ENCODE measurements at places on chromosomes 6 and 20.

DNA sequence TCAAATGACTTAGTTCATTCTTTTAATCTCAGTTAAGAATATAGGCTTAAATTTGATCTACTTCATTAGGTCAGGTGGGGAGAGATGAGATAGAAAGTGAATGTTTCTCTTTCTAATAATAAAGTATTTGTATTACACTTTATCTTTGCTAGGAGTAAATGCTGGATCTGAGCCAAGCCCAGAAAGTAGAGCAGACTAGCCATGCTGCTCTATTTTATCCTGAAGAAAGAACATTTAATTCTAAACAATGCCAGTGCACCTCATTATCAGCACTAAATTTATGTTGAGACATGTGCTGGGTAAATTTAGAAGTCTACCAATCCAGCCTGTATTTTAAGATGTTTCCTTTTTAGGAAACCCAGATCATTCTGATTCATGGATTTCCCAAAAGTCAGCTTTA, 43.5 kb downstream of the AKIRIN2 start:
- DNase-seq = no peak

GRCh38 chr6:24540197-24540596, 45.4 kb downstream of the ALDH5A1 start:
- no peak for DNase-seq

GRCh38 chr6:106749609-106750008, 120.2 kb downstream of the QRSL1 start:
- no peak for DNase-seq

GRCh38 chr6:107735906-107736635, 88.0 kb downstream of the SCML4 start:
- no peak for DNase-seq

DNA sequence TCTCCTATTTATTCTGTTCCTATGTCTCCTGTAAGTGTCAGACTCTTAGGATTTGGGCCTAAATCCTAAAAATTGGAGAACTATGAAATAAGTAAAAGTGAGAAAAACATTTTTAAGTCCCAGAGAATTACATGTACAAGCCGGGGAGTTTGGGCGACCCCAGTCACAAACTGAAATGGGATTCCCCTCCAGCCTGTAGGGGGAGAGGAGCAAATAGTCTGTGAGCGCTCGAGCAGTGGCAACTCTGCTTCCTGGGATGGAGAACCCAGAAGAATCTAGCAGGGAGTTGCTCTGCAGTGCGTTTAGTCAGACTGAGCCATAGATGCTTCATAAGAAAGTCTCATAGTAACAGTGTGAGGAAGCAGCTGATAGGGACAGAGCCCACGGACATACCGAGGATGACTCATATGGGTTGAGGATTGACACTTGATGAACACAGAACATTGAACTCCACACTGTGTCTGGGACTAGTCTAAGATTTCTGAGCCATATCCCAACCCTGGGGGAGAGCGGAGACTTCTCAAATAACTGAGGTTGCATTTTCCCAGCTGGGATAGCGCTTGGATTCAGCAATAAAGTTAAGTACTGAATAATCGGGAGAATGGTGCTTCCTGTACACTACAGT, 437.2 kb downstream of the BCKDHB start:
- DNase-seq = no peak

DNA sequence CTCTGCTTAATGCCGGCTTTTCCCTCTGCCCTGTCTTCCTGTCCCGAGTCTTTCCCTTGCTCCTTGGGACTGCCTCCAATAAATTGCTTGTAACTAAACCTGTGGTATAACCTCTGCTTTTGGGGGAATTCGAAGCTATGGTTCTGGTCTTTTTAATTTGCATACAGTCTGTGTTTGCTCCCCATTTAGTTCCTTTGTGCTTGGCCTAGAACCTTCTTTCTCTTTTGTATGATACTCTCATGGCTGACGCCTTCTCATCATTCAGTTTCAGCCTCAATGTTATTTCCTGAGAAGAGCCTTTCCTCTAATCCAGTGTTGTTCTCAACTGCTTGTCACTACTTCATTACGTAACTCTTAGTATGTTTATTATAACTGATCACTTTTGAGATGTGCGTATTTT, 248.0 kb downstream of the PHF3 start:
- no peak for DNase-seq

- no peak for DNase-seq
Measured at GRCh38 chr6:106458021-106458986, 97.8 kb downstream of the CRYBG1 start.

DNA sequence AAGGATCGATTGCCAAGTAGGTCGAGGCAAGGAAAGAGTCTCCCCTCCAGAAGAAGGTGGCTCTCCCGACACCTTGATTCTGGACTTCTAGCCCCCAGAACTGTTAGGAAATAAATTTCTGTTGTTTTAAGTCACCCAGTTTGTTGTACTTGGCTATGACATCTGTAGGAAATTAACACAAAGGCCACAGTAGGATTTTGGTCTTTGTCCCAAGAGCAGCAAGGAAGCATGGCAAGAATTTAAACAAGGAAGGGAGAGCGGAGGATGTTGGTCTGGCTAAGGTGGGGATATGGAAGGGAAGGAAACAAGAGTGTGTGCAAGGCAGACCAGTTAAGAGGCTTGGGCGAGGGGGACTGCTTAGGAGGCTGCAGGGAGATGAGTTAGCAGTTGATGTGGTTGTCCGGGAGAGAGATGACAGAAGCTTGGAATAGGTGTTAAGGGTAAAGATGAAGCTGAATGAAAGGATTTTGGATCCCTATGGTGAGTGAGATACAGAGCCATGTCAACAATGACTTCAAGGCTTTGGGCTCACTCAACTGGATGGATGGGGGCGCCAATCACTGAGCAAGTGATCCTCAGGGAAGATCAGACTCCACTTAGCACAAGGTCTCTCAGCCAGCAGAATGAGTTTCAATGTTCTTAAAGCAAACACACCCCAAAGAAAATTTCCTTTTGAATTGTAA, 140.5 kb upstream of the ZNF217 start:
- no peak for DNase-seq

DNA sequence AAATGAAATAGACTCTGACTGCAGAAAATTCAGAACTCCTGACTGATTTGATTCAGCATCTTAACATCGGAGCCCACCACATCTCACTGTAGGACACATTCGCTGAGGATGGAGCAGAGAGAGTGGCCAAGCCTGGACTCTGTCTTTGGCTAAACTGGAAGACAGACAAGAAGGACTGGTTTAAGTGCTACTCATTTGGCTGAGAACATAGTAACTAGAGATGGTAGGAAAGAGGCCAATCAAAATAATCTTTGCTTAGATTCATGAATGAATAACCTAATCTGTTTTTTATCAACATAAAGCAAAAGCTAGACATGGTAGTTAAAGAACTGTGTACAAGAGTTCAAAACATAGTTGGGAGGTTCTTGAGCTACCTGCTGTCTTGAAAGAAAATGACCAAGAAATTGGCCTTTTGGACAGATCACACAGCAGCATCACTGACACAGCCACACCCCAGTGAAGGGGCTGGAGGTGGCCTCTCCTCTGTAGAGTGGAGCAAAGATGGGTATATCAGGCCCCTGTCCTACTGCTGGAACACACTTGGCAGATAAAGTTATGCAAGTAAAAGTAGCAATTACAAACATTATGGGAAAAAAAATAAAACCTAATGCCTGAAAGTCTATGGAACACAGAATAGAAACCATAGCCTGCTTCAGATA, 87.1 kb upstream of the NT5E start:
- DNase-seq = no peak

DNA sequence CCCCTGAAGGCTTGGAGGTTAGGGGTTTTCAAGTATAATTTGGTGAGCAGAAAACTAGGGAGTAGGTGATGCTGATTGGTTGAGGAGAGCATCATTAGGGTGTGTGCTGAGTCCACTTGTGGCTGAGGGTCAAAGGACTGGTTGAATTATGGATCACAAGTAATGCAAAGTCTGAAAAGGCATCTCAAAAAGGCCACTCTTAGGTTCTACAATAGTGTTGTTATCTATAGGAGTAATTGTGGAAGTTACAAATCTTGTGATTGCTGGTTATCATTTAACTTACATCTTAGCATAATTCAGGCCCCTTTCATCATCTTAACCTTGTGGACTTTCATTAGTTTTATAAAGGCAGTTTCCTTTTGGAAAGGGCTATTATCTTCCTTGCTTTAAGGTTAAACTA, 60.8 kb downstream of the UBR2 start:
- no peak for DNase-seq

- no peak for DNase-seq
Measured at GRCh38 chr20:48194583-48194982, 409.3 kb upstream of the SULF2 start.

- no peak for DNase-seq
Measured at GRCh38 chr20:23442436-23442835, 3.0 kb downstream of the CSTL1 start.

- no peak for DNase-seq
Measured at GRCh38 chr6:131038597-131039344, 24.3 kb downstream of the EPB41L2 start.

DNA sequence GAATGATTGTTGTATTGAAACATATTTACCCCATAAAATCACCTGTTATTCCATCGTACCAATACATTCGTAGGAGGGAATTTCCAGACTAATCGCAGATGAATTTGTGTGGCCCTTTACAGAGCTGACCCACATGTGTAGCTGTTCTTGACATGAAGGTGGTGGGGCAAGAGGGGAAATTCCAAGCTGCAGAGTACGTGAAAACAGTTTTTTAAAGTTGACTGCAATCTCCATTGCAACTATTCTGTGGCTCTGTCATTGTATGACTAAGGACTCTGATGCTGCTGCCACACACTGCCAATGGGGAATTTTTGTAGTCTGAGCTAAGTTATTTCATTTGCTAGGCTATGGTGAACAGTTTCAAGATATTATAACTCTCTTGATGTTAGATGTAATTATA, 46.4 kb upstream of the ADTRP start:
- no peak for DNase-seq

- no peak for DNase-seq
Measured at GRCh38 chr6:13465734-13466133, 21.7 kb downstream of the GFOD1 start.

GRCh38 chr6:97461218-97461617, 178.2 kb upstream of the MMS22L start:
- DNase-seq = no peak

GRCh38 chr6:120357447-120357846, 976.8 kb downstream of the TBC1D32 start:
- no peak for DNase-seq

- no peak for DNase-seq
Measured at GRCh38 chr20:13659288-13659687, 20.6 kb upstream of the TASP1 start.

DNA sequence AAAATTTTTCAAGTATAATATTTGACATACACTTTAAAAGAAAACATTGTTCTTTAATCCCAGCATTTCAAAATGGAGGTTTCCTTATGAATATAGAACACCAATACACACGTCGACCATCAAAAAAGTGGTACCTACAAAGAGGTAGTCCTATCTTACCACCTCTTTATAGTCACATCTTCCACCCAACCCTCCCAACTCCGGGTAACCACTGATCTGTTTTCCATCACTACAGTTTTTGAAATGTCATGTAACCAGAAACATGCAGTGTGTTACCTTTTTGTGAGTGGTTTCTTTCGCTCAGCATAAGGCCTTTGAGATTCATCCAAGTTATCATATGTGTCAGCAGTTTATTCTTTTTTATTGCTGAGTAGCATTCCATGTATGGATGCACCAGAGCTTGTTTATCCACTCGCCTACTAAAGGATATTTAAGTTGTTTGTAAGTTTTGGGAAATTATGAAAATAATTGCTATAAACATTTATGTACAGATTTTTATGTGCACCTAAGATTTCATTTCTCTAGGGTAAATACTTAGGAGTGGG, 104.8 kb downstream of the ISM1 start:
- DNase-seq = no peak

GRCh38 chr20:57205606-57206219, 60.7 kb downstream of the BMP7 start:
- no peak for DNase-seq

DNA sequence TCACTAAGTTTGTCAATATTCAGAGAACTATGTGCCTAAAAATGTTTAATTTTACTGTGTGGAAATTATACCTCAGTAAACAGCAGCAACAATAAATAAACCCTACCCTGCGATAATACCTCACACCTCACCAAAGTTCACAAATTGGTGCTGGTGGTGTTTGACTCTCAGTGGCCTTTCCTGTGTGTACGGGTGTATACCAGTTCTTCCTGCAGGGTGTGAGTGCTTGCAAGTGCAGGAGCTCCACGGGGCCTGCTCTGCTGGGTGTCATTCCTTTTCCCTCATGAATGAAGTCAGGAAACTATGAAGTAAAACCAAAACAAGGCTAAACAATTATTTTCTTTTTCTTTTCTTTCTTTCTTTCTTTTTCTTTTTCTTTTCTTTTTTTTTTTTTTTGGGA, 4.1 kb upstream of the ENPP5 start:
- no peak for DNase-seq

DNA sequence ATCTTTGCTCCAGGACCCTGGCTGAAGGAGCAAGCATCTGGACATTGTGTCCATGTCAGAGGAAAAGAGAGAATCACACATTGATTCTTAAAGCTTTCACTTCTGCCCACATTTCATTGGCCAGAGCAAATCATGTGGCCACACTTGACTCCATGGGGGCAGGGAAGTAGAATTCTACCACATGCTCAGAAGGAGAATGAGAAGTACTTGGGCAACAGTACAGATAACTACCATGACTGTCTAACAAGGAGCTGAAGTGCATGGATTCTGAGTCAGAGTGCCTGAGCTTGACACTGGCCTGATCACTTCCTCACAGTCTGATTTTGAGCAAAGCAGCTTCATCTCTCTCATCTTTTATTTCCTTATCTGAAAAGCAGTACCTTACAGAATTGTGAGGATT, 38.6 kb downstream of the GHRH start:
- no peak for DNase-seq

GRCh38 chr6:64736421-64736950, 970.5 kb downstream of the EYS start:
- DNase-seq = no peak

DNA sequence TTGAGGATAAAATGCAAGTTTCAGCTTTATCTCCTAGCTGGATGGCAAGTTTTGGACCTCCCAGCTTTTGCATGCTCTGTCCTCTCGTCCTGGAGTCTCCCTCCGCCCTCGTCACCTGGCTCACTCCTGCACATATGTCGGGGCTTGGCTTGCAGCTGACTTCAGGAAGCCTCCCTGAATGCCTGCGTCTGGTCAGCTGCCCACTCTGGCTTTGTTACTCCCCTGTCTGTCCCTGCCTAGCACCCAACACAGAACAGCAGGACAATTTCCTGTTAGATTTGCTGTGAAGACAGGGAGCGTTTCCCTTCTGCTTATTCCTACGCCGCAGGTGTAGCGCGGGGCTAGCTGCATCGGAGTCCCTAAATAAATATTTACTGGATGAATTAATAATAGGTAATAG, 5.4 kb downstream of the JPH2 start:
- DNase-seq = peak; percentile 47

- no peak for DNase-seq
Measured at GRCh38 chr6:24822696-24823095, 24.0 kb upstream of the ARMH2 start.

GRCh38 chr6:152068622-152069261, 261.3 kb downstream of the ESR1 start:
- no peak for DNase-seq

GRCh38 chr20:16337707-16338106, 235.5 kb downstream of the KIF16B start:
- DNase-seq = no peak

- DNase-seq = peak; percentile 52
Measured at GRCh38 chr20:62219992-62220665, at the start of gene HRH3. Gene HRH3 (minus strand): TSS chr20:62220278. CDS start chr20:62219970, 308 bp downstream.

Measured in WERI-Rb-1 (cell line).